ENCODE measurements at places on chromosomes 6 and 20.

- DNase-seq: no peak
These were observed 11.7 kb downstream of the SOD2 start for GRCh38 chr6:159681191-159681880.

DNA sequence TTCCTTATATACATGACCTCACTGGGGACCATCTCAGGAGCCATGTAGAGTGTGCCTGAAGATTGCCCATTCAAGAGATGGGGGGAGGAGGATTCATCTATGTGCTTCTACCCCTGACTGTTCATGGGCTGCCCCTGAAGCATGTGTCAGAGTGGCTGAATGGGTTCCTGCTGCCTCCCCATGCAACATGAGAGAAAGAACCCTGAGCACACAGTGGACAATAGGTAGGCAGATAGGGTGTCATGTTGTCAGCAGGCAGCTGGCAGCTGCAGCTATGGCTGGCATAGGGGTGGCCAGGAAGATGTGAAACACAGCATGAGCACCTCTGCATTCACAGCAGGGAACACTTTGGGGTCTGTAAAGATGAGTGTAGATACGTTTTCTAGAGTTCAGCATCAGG lies 208.4 kb upstream of the CNR1 start:
- no peak for DNase-seq

DNA sequence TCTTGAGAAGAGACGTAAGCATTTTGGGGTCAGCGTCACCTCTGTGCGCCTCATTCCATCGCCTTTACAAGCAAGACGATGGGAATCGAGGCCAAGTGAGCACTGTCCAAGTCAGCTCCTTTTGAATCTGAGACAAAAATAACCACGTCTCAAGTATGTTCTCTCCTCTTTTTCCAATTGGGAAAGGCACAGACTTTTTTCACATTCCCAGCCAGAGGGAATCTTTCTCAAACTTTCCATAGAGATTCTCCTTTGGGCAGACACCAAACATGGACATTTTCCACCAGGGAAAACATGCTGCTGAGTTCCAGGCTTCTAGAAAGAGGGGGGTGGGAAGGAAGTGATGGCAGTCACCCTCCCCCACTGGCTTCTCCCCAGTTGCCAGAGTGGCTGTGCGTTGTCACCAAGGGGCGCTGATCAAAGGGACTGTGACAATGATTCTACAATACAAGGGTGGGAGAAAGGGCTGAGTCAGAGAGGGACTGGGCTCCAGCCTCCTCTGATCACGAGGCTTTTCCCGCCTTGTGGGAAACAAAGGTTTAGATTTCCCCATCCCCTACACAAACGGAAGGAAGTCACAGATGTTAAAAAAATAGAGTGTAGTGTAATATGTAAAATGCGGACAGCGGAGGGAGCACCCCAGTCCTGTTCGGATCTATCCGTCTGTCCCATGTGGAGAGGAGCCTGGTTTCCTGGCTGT lies 281.9 kb upstream of the RNF24 start:
- no peak for DNase-seq

GRCh38 chr6:163331245-163331644 lies 83.3 kb upstream of the QKI start:
- peak; percentile 59 for DNase-seq

DNA sequence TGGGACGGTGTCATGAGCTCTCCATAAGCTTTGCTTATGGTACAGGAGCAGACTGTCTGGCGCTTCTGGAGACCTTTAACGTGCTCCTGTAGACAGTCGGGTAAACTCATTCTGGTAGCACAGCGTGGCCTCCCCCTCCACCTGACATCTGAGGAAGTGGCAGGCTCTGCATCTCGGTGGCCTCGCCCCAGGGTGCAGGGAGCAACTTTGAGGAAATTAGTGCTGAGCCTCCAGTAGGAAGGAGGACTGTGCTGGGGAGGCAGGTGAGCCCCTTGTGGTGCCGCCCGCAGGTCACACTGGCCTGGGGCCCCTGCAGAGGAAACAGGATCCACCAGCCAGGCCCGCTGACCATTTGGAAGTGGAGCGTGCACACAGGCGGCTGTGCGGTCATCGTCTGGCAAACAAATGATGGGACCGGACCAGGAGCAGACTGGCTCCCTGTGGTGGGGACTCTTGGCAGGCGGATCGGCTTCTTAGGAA lies 57.9 kb downstream of the SYNJ2 start:
- peak; percentile 48 for DNase-seq
